SJSA1 (cell line): ENCODE measurements at places on chromosomes 11 and 22.
A peak's percentile ranks its signal among the peaks of the same experiment; 100 is the strongest.

DNA sequence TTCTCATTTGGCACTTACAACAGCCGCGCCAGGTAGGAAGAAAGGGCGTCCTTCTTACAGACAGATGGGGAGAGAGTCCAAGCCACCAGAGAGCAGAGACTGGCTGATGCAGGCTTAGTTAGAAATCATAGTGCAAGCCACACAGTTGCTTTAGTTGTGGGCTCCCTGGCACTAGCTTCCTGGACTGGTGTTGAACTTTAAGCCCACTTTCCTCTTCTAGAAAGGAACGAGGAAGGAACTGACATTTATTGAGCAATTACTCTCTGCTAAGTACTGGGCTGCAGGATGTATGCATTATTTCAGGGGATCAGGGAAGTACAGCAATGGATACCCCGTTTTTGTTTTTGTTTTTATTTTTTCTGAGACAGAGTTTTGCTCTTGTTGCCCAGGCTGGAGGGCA, 3.0 kb downstream of the BACE1 start:
- DNase-seq: no peak

GRCh38 chr22:38802671-38803121, 8.8 kb upstream of the DNAL4 start:
- DNase-seq: peak; percentile 19

GRCh38 chr11:14224395-14224794, 134.6 kb downstream of the RRAS2 start:
- DNase-seq: no peak

- no peak for DNase-seq
Observed at GRCh38 chr11:132158091-132158490, 787.7 kb downstream of the NTM start.

GRCh38 chr11:44709966-44710365, 16.8 kb upstream of the TSPAN18 start:
- no peak for DNase-seq

DNA sequence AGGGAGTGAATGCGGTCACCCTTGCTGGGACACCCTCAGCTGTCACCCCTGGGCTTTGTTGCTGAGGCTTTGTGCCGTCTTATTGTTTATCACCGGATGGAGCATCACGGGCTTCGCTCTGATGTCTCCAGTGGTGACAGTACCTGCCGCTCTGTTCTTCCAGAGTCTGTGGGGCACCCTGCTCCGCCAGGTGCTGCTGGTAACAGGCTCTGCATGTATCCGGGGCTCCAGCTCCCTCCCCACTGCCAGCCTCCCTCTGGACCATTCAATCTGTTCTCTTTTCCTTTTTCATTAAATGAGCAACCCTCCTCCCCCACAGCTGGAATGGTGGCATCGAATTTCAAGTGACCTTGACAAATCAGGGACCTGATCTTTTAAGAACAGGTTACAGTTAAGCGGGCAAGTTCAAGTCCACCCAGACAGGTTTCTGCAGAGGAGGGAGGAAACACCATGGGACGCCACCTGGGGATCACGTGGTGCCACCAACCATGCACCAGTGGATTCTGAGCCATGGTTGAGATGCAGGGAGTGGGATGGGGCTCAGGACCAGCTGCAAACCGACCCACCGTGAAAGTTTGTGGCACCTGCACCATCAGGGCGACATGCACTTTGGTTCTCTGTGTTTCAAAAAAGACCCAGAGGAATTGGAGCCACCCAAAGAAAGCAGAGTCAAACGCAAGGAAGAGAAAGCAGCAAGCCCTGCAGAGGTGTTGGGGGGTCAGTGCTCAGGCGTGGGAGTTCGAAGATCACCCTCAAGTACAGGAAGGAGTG, 89.3 kb downstream of the BCR start:
- DNase-seq: no peak

DNA sequence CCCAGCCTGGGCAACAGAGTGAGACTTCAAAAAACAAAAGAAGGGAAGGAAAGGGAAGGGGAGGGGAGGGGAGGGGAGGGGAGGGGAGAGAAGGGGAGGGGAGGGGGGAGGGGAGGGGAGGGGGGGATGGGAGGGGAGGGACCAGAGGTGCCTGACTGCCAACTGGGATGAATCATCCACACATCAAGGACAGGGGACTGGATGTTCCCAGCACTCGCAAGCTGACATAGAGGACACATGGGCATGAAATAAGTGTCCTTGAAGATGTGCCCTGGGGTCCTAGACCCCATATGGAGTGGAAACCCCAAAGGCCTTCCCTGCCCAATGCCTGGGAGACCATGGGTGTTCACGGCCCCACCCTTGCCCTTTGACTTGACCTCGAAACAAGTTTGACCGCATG, 19.8 kb downstream of the TST start:
- no peak for DNase-seq

DNA sequence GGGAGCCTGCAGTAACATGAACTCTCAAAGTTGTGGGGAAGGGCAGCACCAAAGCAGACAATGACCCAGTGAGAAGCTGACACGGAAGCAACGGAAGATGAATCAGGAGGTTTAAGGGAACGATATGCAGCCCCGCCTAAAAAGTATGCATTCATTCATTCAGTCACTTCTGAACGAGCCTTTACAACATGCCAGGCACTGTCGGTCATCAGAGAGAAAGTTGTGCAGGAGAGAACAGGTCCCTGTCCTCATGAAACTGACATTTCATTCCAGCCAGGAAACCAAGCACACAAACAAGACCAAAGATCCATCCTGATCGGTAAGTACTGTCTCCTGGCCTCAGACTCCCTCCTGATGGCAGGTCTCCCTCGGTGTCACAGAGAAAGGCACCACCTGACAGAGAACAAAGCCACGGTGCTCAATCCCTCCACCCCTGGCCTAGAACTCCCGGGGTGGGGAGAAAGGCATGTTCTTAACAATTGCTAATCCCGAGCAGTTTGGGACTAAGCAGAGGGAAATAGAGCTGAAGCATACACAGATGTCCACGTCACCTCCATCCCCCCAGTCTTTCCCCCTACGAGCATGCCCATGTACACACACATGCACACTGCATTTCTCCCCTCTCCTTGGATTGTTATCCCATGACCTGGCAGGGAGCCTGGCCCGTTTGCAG, 49.3 kb downstream of the LRFN4 start:
- no peak for DNase-seq

GRCh38 chr11:13713982-13714381, 45.5 kb downstream of the FAR1 start:
- no peak for DNase-seq

DNA sequence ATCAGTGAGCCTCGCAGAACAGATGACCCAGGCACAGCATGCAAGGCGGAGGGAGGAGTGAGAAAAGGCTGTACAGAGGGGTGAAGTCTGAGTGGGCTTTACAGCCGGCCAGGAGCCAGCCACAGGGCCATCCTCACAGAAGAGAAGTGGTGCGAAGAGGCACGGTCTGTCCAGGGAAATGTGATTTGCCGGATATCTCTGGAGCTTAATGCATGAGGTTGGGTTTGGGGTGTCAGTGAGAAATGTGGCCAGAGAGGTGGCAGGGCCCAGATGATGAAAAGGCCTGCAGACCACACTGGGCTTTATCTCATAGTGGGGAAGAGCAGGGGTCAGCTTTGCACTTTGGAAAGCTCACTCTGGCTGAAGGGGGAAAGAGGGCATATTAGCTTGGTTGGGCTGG, 255.2 kb downstream of the BUD13 start:
- DNase-seq: no peak

- no peak for DNase-seq
Observed at GRCh38 chr11:108137212-108137611, 15.8 kb downstream of the ACAT1 start.

DNA sequence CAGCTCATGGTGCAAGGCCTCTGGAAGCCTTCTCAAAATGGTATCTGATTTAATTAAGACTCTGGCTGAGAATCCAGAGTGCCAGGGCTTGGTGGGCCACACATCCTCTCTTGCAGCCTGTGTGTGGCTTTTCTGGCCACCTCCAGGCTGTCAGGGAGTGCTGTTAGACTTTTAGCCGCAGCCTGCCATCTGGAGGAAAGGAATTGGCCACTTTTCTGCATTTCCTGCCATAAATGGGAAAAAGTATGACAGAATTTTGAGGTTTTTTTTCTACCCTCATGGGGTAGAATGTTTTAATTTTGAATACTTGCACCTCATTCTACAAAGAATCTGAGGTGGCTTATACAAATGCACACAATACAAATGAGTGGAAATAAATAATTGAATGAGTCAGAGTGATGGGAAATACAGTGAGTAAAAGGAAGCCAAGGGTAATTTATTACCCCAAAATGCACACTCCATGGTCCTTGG, 218.4 kb downstream of the ADAMTS15 start:
- peak; percentile 74 for DNase-seq

DNA sequence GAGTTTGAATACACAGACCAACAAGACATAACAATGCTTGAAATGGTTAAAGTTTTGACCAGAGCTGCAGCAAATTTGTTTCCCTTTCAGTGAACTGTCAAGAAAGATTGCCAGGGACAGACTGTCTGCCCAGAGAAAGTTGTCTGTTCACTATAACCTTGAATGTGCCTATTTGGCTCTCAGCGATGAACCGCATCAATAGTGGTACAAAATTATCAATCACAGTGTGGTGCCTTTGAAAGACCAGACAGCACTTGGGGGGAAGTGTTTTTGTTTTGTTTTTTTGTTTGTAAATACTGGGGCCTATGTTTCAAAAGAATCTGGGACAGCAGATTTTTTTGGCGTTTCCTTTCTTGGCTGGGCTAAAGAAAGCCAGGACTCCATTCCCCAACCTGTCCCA, 123.1 kb downstream of the CD44 start:
- no peak for DNase-seq

DNA sequence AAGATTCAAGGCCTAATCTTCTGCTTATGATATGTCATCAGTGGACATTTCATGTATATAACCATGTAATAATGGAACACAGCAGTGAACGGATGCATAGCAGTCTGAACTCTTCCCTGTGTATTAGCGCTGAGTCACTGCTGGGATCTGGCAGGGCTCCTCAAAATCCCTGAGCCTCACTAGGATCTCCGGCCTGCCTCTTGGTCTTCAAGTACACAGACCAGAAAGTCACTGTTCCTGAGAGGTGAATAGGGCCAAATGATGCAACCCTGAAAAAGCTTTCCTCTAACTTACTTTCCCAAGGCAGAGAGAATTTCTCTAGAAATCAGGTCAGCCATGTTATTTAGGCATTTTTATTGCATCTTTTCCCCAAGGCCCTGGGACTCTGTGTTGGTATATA, 35.0 kb downstream of the POU2AF1 start:
- no peak for DNase-seq

DNA sequence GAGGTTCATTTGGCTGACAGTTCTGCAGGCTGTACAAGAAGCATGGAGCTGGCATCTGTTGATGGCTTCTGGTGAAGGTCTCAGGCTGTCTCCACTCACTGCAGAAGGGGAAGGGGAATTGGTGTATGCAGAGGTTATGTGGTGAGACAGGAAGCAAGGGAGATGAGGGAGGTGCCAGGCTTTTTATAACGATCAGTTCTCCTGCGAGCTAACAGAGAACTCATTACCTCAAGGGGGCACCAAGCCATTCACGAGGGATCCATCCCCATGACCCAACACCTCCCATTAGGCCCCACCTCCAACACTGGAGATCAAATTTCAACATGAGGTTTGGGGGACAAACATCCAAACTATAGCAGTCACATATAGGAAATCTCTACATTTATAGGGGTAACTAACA, 38.7 kb upstream of the E2F8 start:
- no peak for DNase-seq

- DNase-seq: no peak
Observed at GRCh38 chr11:8545698-8546366, 48.2 kb downstream of the STK33 start.

GRCh38 chr22:49788504-49788903, 39.2 kb downstream of the BRD1 start:
- no peak for DNase-seq

DNA sequence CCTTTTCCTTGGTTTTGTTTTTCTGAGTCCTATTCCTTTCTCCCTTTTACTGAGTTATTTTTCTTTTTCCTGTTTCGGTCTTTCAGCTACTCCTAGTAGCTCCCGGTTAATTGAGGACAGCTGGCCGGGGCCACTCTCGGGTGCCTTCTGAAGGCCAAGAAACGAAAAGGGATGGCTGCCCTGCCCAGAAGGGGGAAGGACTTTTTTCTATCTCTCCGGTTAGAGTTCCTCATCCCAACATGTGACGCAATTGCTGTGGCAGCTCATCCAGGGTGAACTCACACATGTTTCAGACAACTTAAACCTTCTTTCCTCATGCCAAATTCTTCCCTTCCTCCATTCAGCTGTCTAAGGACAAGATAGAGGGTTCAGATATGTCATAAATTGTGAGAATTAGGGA, 83.6 kb downstream of the PIWIL4 start:
- no peak for DNase-seq

GRCh38 chr11:36211761-36212430, 77.3 kb downstream of the COMMD9 start:
- no peak for DNase-seq

DNA sequence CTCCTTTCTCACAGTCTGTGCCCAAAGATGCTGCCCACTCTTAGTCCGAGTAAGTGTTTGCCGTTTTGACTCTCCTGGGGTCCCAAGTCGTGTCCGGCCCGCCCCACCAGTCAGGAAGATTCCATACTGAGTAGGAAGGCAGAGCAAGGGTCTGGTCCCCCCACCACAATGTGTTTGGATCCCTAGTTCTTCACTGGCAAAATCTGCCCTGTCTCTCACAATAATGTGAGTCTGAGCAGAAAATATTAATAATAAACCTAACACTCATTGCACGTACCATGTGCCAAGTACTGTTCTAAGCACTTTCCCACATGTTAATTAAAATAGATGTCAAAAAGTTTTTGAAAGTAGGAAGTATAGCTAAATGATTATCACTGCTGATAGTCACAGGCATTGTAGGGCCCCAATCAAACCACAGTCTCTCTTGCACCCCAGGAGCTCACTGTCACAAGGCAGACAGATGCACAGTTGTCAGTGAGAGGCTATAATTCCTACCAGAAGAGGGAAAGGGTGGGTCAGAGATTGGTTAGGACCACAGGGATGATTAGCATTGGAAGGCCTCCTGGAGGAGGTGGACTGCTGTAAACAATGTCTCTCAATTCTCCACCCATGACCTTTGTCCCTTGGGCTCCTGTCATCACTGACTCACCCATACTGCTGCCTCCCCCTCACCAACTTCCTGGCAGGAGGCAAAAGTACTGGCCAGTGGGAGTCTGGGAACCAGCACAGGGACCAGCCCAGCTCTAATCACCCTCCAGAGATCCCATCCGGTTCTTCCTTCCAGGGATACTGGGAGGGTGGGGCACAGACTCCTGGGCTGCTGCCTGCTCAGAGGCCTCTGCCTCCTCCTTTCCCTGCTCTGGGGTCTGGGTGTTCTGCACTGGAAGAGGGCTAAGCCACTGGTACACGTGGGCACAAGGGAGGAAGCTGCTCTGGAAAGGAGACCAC, 1.0 kb upstream of the POLD4 start:
- peak; percentile 97 for DNase-seq

GRCh38 chr11:21072558-21072957, 403.2 kb downstream of the NELL1 start:
- no peak for DNase-seq
